ENCODE measurements at places on chromosomes 4 and X. TPM values are rescaled to one million over a fixed set of nuclear protein-coding genes. Genes with fewer than 3 reads are reported as not detected.
A peak's percentile ranks its signal among the peaks of the same experiment; 100 is the strongest.

DNA sequence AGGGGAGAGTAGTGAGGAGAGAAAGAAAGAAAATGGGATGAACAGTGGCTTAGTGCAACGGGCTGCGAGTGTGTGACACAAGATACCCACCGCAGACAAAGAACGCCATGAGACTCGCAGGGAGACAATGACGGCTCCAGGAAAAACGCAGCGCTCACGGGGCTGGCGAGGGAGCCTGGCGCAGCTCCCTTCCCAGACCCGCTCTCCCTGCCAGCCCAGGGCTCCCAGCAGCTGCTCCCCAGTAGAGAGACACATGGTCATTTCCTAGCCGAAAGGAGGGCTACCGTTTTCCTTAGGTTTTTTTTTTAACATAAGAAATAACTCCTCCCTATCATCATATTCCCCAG is 149.5 kb downstream of the MAML3 start:
- no peak overlapping the region for H3K27ac ChIP-seq
- H3K36me3 ChIP-seq, result no peaks in the 10 kb centered on the region
- peak overlapping the region; percentile 38 for H3K4me3 ChIP-seq
- H3K27me3 ChIP-seq, result no peaks in the 10 kb centered on the region

DNA sequence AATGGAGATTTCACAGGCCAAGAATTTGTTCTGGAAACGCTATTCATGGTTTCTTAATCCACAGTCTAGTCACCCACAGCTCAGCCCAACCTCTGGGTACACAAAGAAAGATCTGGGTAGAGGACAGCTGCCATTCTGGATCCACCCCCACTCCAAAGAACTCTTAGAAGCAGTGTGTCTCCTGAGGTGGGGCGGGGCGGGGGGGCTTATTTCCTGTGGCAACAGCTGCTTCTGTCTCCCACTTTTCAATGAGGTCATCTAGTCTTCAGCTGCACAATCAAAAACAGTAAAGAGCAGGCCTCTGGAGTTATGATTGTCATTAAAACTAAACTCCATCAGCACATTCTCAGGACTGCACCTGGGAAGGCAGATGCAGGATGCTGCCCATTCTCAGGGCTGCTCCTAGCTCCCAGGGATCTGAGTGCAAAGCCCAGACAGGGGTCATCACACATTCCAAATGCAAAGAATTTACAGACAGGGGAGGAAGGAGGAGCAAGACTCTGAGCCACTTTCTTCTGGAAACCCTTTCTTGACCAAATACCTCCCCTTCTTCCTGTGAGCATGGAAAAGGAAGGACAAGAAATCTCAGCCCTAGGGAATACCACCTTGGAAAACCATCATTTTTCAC is 207.3 kb downstream of the HS6ST2 start:
- no peak for DNase-seq
- H3K4me1 ChIP-seq, result no peaks in the 10 kb centered on the region
- no peak overlapping the region for H3K27ac ChIP-seq
- no peaks in the 10 kb centered on the region for H3K36me3 ChIP-seq
- no peaks in the 10 kb centered on the region for H3K27me3 ChIP-seq
- no peak overlapping the region for H3K4me3 ChIP-seq

GRCh38 chr4:172843192-172843591 is 325.4 kb upstream of the GALNT7 start:
- H3K36me3 ChIP-seq, result no peaks in the 10 kb centered on the region
- H3K4me1 ChIP-seq, result no peaks in the 10 kb centered on the region
- H3K27ac ChIP-seq, result no peak overlapping the region
- H3K27me3 ChIP-seq, result no peaks in the 10 kb centered on the region

DNA sequence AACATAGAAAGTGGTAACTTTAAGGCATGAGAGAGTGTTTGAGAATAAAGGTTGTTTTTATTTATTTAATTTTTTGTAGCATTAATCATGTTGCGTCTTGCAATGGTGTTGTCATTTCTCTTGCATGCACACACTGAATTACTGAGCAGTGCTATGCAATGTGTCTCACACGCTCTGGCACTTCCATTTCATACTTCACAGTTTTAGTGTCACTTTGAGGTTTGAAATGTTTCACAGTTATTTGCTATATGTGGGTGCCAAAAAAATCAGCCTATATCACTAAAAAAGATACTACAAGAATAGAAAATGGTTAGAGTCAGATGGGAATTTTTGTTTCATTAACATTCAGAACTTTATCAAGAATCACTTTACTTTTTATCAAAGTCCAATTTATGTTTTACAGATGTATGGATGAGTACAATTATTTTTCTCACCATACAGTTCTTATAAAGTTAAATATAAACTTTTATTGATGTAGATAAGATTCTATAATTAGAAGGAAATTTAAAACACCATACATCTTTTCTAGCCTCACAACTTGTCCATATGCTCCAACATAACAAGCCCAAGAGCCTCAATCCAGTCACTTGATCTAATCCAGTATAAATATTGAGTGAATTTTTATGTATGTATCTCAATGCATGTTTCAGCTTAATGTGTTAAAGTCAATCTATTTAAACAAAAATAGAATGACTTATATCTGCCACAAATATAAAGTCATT is 114.0 kb downstream of the IQCM start:
- no peaks in the 10 kb centered on the region for H3K4me1 ChIP-seq
- no peak for DNase-seq
- H3K27me3 ChIP-seq, result no peaks in the 10 kb centered on the region
- H3K36me3 ChIP-seq, result no peaks in the 10 kb centered on the region
- no peak overlapping the region for H3K4me3 ChIP-seq

GRCh38 chr4:102466298-102466697 is 34.9 kb upstream of the NFKB1 start:
- no peaks in the 10 kb centered on the region for H3K4me1 ChIP-seq
- no peaks in the 10 kb centered on the region for H3K27me3 ChIP-seq
- no peak overlapping the region for H3K4me3 ChIP-seq
- no peak for DNase-seq

DNA sequence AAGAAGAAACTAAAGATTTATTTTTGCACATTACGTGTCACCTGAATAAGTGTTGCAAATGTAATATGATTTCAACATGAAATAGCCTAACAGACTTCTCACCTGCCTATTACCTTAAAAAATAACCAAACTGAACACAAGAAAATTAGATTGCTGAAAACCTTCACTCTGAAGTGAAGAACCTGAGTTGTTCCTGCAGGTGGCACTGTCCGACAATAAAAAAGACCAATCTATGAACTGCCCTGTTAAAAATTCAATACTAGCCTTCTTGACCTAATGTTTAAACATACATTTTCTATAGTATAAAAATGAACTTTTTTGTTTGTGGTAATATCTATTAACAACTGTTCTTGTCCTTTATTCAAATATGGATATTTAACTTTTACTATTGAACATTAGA is 69.2 kb upstream of the PNPLA4 start:
- H3K4me3 ChIP-seq, result no peak overlapping the region
- no peaks in the 10 kb centered on the region for H3K36me3 ChIP-seq
- peak; percentile 56 for DNase-seq
- H3K27me3 ChIP-seq, result no peaks in the 10 kb centered on the region
- no peaks in the 10 kb centered on the region for H3K4me1 ChIP-seq

GRCh38 chrX:151982222-151982621 is 7.7 kb upstream of the GABRE start:
- H3K27ac ChIP-seq, result no peak overlapping the region
- H3K36me3 ChIP-seq, result no peaks in the 10 kb centered on the region
- DNase-seq, result no peak
- peaks cover 2% of the 10 kb centered on the region for H3K27me3 ChIP-seq
- no peaks in the 10 kb centered on the region for H3K4me1 ChIP-seq
- no peak overlapping the region for H3K4me3 ChIP-seq

DNA sequence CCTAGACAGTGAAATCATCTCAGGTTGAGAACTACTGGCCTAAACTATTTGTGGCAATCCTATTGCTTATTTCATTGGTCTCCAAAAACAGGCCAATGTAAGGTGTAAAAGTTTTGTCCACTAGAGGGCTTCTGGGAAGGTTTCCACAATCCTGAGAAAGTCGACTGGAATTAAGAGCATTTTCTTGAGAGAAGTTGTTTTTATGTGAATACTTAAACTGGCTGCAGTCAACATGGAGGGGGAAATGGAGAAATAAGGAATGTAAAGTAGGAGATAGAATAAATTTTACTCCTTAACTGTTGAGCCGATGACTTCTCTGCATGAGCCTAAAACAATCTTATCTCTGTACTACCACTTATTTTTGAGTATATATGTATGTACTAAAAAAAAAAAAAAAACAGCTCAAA is 11.0 kb upstream of the EIF4E start:
- H3K4me1 ChIP-seq, result no peaks in the 10 kb centered on the region
- no peaks in the 10 kb centered on the region for H3K36me3 ChIP-seq
- DNase-seq, result peak; percentile 76
- no peaks in the 10 kb centered on the region for H3K27me3 ChIP-seq
- H3K27ac ChIP-seq, result no peak overlapping the region
- no peak overlapping the region for H3K4me3 ChIP-seq

GRCh38 chr4:31108762-31109161 is 388.6 kb downstream of the PCDH7 start:
- H3K4me3 ChIP-seq, result no peak overlapping the region
- no peak overlapping the region for H3K27ac ChIP-seq
- no peaks in the 10 kb centered on the region for H3K36me3 ChIP-seq
- no peaks in the 10 kb centered on the region for H3K27me3 ChIP-seq
- no peaks in the 10 kb centered on the region for H3K4me1 ChIP-seq

- no peaks in the 10 kb centered on the region for H3K4me1 ChIP-seq
- no peak for DNase-seq
- no peak overlapping the region for H3K27ac ChIP-seq
- H3K36me3 ChIP-seq, result no peaks in the 10 kb centered on the region
- H3K27me3 ChIP-seq, result no peaks in the 10 kb centered on the region
These were observed 188.9 kb downstream of the ENOX2 start for GRCh38 chrX:130714135-130714534.

- H3K4me1 ChIP-seq, result no peaks in the 10 kb centered on the region
- H3K27ac ChIP-seq, result no peak overlapping the region
- H3K36me3 ChIP-seq, result no peaks in the 10 kb centered on the region
- H3K4me3 ChIP-seq, result no peak overlapping the region
These were observed 10.5 kb downstream of the MSX1 start for GRCh38 chr4:4869731-4870571.

GRCh38 chr4:8121292-8122015 is 37.2 kb downstream of the ABLIM2 start:
- H3K4me3 ChIP-seq, result no peak overlapping the region
- H3K27me3 ChIP-seq, result no peaks in the 10 kb centered on the region
- peak overlapping the region; percentile 22 for H3K27ac ChIP-seq
- no peaks in the 10 kb centered on the region for H3K36me3 ChIP-seq
- peaks cover 2% of the 10 kb centered on the region for H3K4me1 ChIP-seq
- peak; percentile 66 for DNase-seq

GRCh38 chr4:175973027-175973923 is 92.4 kb upstream of the WDR17 start:
- H3K4me1 ChIP-seq, result no peaks in the 10 kb centered on the region
- H3K36me3 ChIP-seq, result no peaks in the 10 kb centered on the region
- no peak overlapping the region for H3K4me3 ChIP-seq
- no peak for DNase-seq
- no peaks in the 10 kb centered on the region for H3K27me3 ChIP-seq

- no peaks in the 10 kb centered on the region for H3K4me1 ChIP-seq
- no peaks in the 10 kb centered on the region for H3K27me3 ChIP-seq
- no peaks in the 10 kb centered on the region for H3K36me3 ChIP-seq
- no peak overlapping the region for H3K4me3 ChIP-seq
These were observed 6.8 kb downstream of the LHFPL1 start for GRCh38 chrX:112672788-112673560.

GRCh38 chrX:43590150-43590549 is 65.9 kb upstream of the MAOA start:
- H3K36me3 ChIP-seq, result no peaks in the 10 kb centered on the region
- peak overlapping the region; percentile 57 for H3K27ac ChIP-seq
- H3K27me3 ChIP-seq, result no peaks in the 10 kb centered on the region
- no peak for DNase-seq
- H3K4me1 ChIP-seq, result peaks cover 7% of the 10 kb centered on the region

GRCh38 chr4:160136021-160136420 is 1033.1 kb downstream of the RAPGEF2 start:
- no peak for DNase-seq
- no peaks in the 10 kb centered on the region for H3K27me3 ChIP-seq
- H3K4me3 ChIP-seq, result no peak overlapping the region
- no peak overlapping the region for H3K27ac ChIP-seq
- H3K4me1 ChIP-seq, result no peaks in the 10 kb centered on the region

- H3K4me3 ChIP-seq, result no peak overlapping the region
- H3K27ac ChIP-seq, result no peak overlapping the region
- no peaks in the 10 kb centered on the region for H3K27me3 ChIP-seq
- no peaks in the 10 kb centered on the region for H3K4me1 ChIP-seq
These were observed 13.7 kb downstream of the OCRL start for GRCh38 chrX:129553619-129554288.

DNA sequence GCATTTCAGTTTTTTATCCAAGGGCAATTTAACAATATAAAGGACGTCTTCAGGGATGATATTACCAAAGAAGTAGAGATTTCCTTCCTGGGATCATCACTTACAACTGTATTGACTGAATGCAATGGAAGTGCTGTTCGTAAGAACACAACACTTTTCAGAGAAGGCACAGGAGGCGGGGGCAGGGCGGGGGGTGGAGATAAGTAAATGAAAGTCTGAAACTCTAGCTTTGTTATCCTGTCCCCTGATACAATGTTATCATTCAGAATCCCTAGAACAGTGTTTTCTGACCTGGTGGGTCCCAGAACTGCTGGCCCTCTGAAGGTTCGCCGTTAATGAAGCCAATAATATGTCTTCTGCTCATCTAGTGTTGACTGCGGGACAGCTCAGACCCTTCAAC is 124.6 kb downstream of the NSUN7 start:
- no peaks in the 10 kb centered on the region for H3K4me1 ChIP-seq
- DNase-seq, result peak; percentile 47
- no peak overlapping the region for H3K4me3 ChIP-seq
- H3K27ac ChIP-seq, result no peak overlapping the region
- H3K36me3 ChIP-seq, result no peaks in the 10 kb centered on the region

DNA sequence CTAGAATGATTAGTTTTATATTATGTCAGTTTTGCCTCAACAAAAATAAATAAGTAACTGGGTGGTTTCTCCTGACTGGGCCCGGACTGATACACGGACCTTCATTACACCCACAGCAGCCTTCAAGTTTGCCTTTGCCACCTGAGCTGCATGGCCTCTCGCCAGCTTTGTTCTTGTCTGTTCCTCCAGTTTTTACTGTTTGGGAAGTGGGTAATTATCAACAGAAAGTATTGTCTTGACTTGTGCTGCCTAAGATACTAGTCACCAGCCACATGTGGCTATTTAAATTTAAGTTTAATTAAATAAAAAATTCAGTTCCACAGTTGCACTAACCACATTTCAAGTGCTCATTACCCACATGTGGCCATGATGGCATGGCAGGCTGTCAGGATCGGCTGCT is 74.7 kb upstream of the INTU start:
- DNase-seq, result no peak
- no peak overlapping the region for H3K4me3 ChIP-seq
- H3K27me3 ChIP-seq, result no peaks in the 10 kb centered on the region
- H3K27ac ChIP-seq, result no peak overlapping the region
- no peaks in the 10 kb centered on the region for H3K4me1 ChIP-seq

The NLGN4X gene
- total RNA-seq, result 5.6 TPM

The CFAP47 gene
- 1.4 TPM for total RNA-seq

The HDX gene
- 5.9 TPM for total RNA-seq

The RXFP1 gene
- 1.4 TPM for total RNA-seq

The DCAF8L2 gene
- total RNA-seq, result not detected

The TRIML2 gene
- not detected for total RNA-seq

The SYNPO2 gene
- 56.5 TPM for total RNA-seq

The SPIN4 gene
- total RNA-seq, result 4.2 TPM

The ZNF81 gene
- total RNA-seq, result 16.1 TPM

Measured in kidney (tissue), 22 donors.